ENCODE measurements at places on chromosomes 16 and 17.

DNA sequence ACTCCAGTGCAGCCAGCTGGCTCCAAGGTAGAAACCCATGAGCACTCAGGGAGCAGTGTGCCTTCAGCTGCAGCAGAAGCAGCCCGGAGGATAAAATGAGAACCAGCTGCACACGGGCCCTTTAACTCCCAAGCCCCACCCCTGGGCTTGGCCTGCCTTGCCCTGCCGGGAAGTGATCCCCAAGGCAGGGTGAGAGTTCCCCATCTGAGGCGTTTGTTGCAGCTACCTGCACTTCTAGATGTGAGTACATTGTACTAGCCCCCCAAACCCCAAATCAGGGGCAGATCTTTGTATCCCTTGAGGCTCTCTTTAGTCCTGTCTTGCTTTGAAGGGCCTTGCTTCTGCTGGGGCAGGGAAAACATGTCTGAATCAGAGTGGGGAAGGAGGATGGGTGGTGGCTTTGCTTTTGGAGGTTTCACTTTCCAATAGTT, at the start of gene MVP:
Gene MVP, plus strand, starts transcription at position 192 of the 431 bp plus-strand sequence. CDS start 10,088 bp downstream, outside the sequence.
- peak; percentile 66 for DNase-seq

DNA sequence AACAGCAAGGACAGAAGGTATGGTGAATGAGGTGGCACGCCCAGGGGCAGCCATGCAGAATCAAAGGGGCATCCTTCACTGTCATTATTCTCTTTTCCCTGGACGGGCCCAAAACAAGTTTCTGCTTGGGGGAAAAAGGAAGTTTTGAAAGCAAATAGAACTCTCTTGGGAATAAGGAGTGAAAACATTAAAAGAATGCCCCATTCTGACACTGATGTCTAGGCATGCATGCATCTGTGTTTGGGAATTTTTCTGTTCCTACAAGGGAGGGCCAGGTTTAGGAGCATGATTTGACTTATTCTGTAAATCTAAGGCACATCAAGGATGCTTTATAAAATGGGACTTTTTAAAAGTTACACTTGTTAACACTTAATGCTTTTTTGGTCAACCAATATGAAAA, 34.3 kb upstream of the SLC12A3 start:
- no peak for DNase-seq

DNA sequence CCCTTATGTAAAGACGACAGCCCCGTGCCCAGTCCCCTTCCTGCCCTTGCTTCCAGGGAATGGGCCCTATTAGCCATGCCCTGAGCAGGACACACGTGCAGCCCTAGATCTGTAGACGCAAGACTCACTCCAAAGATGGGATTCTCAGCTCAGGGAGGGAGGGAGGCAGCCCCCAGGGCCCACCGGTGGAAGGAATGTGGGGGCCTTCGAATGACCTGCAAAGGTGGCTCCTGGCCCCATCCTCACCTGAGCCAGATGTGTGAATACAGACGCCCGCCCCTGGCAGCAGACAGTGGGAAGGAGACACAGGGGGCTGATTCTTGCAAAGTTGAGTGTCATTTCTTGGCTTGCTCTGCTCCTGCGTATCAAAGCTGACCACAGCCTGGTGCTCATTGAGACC, 47.8 kb downstream of the LITAF start:
- no peak for DNase-seq

DNA sequence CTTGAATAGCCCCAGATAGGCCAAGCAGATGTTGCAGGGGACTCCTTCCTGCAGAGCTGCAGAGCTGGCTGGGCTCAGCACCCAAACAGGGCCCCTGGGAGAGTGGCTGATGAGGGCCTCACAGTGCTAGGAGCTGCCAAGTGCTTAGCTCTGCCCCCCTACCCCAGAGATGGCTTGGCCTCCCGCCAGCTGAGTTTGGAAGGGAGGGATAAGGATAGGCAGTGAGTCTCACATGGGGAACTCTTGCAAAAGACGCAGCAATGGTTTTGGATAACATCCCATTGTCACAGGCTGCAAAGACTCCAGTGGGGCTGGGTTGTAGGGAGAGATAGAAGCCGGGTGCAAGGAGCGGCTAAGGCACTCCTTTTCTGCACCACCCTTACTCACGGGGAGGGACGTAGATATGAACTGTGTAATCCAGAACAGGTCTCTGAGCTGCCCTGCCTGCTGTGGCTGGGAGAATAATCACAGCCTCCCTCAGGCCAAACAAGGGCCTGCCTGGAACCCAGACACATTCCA, 52.9 kb upstream of the MAF start:
- DNase-seq, result no peak

- no peak for DNase-seq
These were observed 7.7 kb upstream of the AKTIP start for GRCh38 chr16:53510704-53511070.

GRCh38 chr16:78362524-78363135, 263.2 kb downstream of the WWOX start:
- no peak for DNase-seq

- DNase-seq, result peak; percentile 28
These were observed 119.6 kb downstream of the PPM1E start for GRCh38 chr17:58875261-58875660.

- no peak for DNase-seq
These were observed 1449.7 kb downstream of the CDH8 start for GRCh38 chr16:60586493-60586892.

GRCh38 chr17:14068542-14069250, 608 bp upstream of the COX10 start:
- DNase-seq, result no peak

GRCh38 chr17:48598736-48599135, 5.2 kb upstream of the HOXB5 start:
- no peak for DNase-seq

DNA sequence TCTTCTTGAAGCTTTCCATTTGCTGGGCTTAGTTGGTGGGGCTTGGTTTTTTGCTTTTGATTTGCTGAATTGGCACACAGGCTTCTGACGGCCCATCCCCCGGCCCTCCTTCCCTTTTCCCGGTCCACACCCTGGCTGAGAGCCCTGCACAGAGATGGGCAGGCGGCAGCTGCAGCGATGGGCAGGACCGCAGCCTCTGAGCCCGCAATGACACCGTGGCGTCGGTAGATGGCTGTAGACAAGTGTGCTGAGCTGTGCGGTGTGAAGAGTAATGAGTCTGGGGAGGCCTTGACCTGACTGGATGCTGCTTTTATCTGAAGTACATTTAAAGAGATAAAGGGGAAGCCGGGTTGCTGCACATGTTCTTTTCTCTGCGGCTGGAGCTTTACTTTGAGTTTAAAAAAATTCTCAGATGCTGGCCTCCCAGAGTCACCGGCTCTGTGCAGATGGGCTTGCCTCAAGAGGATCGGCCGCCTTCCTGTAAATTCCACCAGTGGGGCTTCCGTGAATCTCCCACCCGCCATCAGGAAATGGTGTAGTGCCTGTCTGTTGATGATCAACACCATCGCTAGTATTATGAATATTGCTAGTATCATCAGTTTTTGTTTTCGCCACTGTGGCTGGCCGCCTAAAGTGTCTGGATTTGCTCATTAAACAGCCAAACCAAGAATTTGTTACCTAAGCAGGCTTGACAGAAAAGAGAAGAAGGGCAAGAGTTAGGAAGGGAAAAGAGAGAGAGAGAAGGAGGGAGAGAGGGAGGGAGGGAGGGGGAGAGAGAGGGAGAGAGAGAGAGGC, 245.6 kb upstream of the RBFOX1 start:
- DNase-seq, result no peak

- peak; percentile 69 for DNase-seq
These were observed at the start of gene ICAM2 for GRCh38 chr17:64020056-64020766. TSS of gene ICAM2 (minus strand) at chr17:64020633. CDS start at chr17:64006691, 13,942 bp downstream.

DNA sequence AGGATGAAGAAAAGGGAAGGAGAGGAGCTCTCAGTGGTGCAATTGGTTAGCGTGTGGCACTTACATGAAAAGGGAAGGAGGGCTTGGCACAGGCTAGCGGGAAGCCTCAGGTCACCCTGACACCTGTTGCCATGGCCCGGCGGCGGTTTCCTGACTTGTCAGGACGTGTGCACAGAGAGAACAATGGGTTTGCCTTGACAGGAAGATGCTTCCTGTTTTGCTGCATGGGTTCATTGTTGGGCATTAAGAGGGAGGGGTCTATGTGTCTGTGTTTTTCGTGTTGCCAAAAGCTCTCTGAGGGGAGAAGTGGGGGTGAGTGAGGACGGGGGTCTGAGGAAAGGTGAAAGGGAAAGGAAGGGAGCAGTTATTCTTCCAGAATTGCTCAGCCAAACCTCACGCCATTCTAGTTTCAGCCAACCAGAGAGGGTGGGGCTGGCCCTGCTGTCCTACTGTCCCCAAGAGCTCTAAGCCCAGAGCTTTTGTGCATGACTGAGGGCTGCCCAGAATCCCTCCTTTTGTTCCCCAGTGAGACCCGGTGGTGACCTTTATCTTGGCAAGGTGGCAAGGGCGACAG, 17.1 kb upstream of the CCR7 start:
- peak; percentile 56 for DNase-seq

DNA sequence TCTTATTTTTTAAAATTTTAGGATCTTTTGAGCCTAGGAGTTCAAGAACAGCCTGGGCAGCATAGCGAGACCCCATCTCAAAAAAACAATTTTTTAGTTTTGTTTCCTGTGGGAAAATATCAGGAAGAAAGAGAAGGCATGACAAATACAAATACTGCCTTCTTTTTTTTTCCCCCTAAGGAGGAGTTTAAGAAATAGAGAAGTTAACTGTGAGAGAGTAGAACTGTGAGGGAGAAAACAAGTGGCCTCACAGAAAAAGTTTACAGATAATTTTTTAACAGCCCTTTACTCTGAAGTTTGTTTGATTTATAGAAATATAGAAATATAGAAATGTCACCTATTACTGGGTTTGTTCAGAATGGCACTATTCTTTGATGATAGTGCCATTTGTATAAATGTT, 21.1 kb downstream of the TTYH2 start:
- no peak for DNase-seq

GRCh38 chr16:64151990-64152767, 969.7 kb downstream of the CDH11 start:
- no peak for DNase-seq

GRCh38 chr17:40171750-40172149, 5.5 kb upstream of the RAPGEFL1 start:
- no peak for DNase-seq

DNA sequence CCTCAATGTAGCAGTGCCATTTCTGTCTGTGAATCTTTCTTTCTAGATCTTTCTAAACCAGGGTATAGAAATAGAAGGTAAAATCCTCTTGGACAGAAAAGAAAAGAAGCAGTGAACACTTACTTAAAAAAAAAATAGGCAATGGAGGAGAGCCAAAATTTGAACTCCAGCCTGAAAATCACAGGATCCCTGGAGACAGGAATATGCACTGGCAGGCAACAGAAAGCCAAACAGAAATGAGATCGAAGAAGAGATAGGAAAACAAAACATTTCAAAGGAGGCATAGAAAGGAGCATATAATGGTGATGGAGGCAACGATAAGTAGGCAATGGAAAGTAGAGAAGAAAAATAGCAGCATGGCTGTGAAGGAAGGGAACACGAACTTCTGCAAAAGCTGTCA, 253.7 kb upstream of the HSBP1 start:
- DNase-seq, result no peak

DNA sequence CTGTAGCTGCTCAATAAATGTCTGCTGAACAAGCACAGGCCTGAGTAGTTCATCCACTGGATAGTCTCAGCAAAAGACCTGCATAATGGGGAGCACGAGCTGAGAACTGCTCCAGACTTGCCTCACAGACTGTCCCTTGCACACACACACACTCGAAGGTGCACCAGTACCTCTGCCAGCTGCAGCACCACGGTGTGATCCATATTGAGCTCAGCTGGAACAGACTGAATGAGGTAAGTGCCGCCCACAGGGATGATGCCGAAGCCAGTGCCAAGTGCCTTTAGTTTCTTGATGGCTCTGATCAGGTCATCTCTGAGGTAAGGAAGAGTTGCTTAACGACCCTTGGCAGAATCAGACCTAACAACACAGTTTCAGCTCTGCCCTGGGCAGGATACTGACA, 11.6 kb downstream of the SNF8 start:
- DNase-seq, result no peak

GRCh38 chr17:142876-143784, 5.8 kb downstream of the SCGB1C2 start:
- no peak for DNase-seq

Data from GM20000 (cell line).